ENCODE measurements at places on chromosomes 5 and 9. TPM values are rescaled to one million over a fixed set of nuclear protein-coding genes. Genes with fewer than 3 reads are reported as not detected.

GRCh38 chr5:139767960-139768359 is 27.6 kb upstream of the PSD2 start:
- H3K27ac ChIP-seq, result no peak overlapping the region
- no peaks in the 10 kb centered on the region for H3K36me3 ChIP-seq
- H3K4me1 ChIP-seq, result no peaks in the 10 kb centered on the region

Gene NIPSNAP3A
- total RNA-seq, result 13.4 TPM

- H3K27me3 ChIP-seq, result no peaks in the 10 kb centered on the region
- H3K4me3 ChIP-seq, result no peak overlapping the region
- peaks cover 24% of the 10 kb centered on the region for H3K36me3 ChIP-seq
- H3K4me1 ChIP-seq, result no peaks in the 10 kb centered on the region
- no peak overlapping the region for H3K27ac ChIP-seq
Observed at GRCh38 chr5:149500922-149501582, 50.2 kb downstream of the CSNK1A1 start.

- no peaks in the 10 kb centered on the region for H3K27me3 ChIP-seq
- H3K27ac ChIP-seq, result no peak overlapping the region
- no peak for DNase-seq
- no peak overlapping the region for H3K4me3 ChIP-seq
- H3K4me1 ChIP-seq, result no peaks in the 10 kb centered on the region
- H3K36me3 ChIP-seq, result no peaks in the 10 kb centered on the region
Observed at GRCh38 chr9:79672236-79672635, 100.5 kb downstream of the TLE4 start.

- H3K36me3 ChIP-seq, result no peaks in the 10 kb centered on the region
- no peak overlapping the region for H3K27ac ChIP-seq
- H3K27me3 ChIP-seq, result no peaks in the 10 kb centered on the region
- DNase-seq, result no peak
- H3K4me1 ChIP-seq, result no peaks in the 10 kb centered on the region
Observed at GRCh38 chr9:4011054-4011453, 288.8 kb downstream of the GLIS3 start.

DNA sequence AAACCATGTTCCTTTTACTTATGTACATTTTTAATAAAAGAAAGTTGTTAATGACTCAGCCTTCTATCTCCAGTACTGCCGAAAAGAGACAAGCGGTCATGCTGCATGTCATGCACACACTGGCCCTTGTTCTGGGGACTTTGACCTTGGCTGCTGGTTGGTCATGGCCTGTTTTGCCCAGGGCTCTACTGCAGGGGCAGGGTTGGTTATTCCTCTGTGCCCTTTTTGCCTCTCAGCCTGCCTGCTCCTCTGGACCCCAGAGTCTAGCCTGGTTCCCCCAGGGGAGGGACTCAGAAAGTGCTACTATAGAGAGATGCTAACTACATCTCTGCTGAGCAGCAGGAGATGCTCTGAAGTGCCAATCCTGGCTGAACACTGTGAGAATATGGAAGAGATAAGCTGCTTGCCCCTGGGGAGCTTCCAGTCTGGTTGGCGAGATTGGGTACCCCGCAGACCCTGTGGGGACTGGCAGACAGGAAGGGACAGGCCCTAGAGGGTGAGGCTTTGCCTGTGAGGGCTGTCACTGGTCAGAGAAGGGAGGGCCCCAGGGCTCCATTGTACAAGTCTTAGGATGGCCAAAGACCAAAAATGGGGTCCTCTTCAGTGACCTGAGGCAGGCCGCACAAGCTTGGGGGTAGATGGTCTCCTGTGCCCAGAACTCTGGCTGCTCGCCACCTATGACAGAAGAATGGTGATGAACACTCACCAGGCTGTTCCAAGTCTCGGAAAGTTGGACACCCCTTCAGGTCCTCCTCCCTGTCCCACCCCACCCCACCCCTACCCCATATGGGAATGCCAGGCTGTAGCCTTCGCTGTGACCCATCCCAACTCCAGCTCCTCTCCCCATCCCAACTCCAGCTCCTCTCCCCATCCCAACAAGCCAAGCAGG is 14.3 kb downstream of the IRF1 start:
- H3K36me3 ChIP-seq, result no peaks in the 10 kb centered on the region
- DNase-seq, result no peak
- no peaks in the 10 kb centered on the region for H3K27me3 ChIP-seq
- no peak overlapping the region for H3K27ac ChIP-seq
- no peak overlapping the region for H3K4me3 ChIP-seq
- H3K4me1 ChIP-seq, result peaks cover 6% of the 10 kb centered on the region

- no peak for DNase-seq
- no peaks in the 10 kb centered on the region for H3K4me1 ChIP-seq
- no peak overlapping the region for H3K4me3 ChIP-seq
- no peaks in the 10 kb centered on the region for H3K36me3 ChIP-seq
Observed at GRCh38 chr5:103472265-103472664, 90.3 kb downstream of the NUDT12 start.

- no peaks in the 10 kb centered on the region for H3K36me3 ChIP-seq
- H3K27me3 ChIP-seq, result no peaks in the 10 kb centered on the region
- peaks cover 10% of the 10 kb centered on the region for H3K4me1 ChIP-seq
- H3K4me3 ChIP-seq, result no peak overlapping the region
- peak; percentile 8 for DNase-seq
- H3K27ac ChIP-seq, result no peak overlapping the region
Observed at GRCh38 chr9:113617550-113617949, 154.0 kb downstream of the RGS3 start.

All from pancreas (tissue), 10 donors.